ENCODE measurements at places on chromosomes 11 and 22. TPM values are rescaled to one million over a fixed set of nuclear protein-coding genes. Genes with fewer than 3 reads are reported as not detected.

KDM4E gene
- total RNA-seq, result not detected

DNA sequence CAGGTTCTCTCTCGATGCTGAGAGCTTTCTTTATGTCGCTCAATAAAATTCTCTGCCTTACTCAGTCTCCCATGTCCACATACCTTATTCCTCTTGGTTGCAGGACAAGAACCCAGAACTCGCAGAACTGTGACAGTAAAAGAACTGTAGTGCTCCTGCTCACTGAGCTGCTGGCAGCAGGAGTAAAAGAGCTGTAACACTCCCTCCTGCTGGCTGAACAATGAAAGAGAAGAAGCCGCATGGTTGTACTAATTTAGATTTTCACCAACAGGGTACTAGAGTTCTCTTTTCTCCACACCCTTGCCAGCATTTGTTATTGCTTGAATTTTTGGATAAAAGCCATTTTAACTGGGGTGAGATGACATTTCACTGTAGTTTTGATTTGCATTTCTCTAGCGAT, 433.2 kb downstream of the GUCY1A2 start:
- no peak for DNase-seq

- DNase-seq, result no peak
Observed at GRCh38 chr11:107619926-107620325, 29.0 kb downstream of the ELMOD1 start.

DRICH1 gene
- total RNA-seq, result 1.2 TPM

SEPTIN3 gene
- 0.10 TPM for total RNA-seq

- no peak for DNase-seq
Observed at GRCh38 chr11:118621071-118621783, 13.8 kb downstream of the PHLDB1 start.

GRCh38 chr22:31917227-31917921, 27.0 kb upstream of the YWHAH start:
- DNase-seq, result no peak

Measured in T-cell (primary cell).